HT1080 (cell line): ENCODE measurements at places on chromosomes 11 and 22. TPM values are rescaled to one million over a fixed set of nuclear protein-coding genes. Genes with fewer than 3 reads are reported as not detected.

Gene FAT3
- total RNA-seq: 0.20 and 0.27 TPM in 2 replicates

Gene LMO1
- total RNA-seq: 0.18 and 0.30 TPM in 2 replicates

Gene MMP1
- 7.9 and 9.4 TPM in 2 replicates for total RNA-seq

Gene CASP5
- not detected in 2 replicates for total RNA-seq

Gene CHCHD10
- total RNA-seq: not detected in 2 replicates

Gene TUG1
- 31.0 and 40.4 TPM in 2 replicates for total RNA-seq

Gene MS4A6E
- total RNA-seq: not detected in 2 replicates

Gene FSHB
- not detected in 2 replicates for total RNA-seq

Gene ROM1
- 3.3 and 7.7 TPM in 2 replicates for total RNA-seq

Gene C11orf42
- not detected in 2 replicates for total RNA-seq

Gene WNT11
- not detected in 2 replicates for total RNA-seq

Gene NXPE2
- not detected in 2 replicates for total RNA-seq

Gene SIK2
- 9.0 and 9.2 TPM in 2 replicates for total RNA-seq

Gene HNRNPUL2
- 4.1 and 9.3 TPM in 2 replicates for total RNA-seq

Gene MRGPRX4
- total RNA-seq: 2.7 and 3.9 TPM in 2 replicates

Gene TRIM66
- total RNA-seq: 5.2 and 6.7 TPM in 2 replicates

Gene SMIM38
- total RNA-seq: 0.03 TPM in 1 of 2 replicates, not detected in the other

Gene MISFA
- total RNA-seq: 0.73 TPM in 1 of 2 replicates, not detected in the other

Gene BIK
- 0.14 and 0.50 TPM in 2 replicates for total RNA-seq

Gene PUS3
- total RNA-seq: 26.2 and 35.7 TPM in 2 replicates
